ENCODE measurements at places on chromosomes 12 and 14. TPM values are rescaled to one million over a fixed set of nuclear protein-coding genes. Genes with fewer than 3 reads are reported as not detected.

GRCh38 chr14:73142216-73142615 is 5.9 kb downstream of the PSEN1 start:
- no peak for DNase-seq

- no peak for DNase-seq
Measured at GRCh38 chr14:76763096-76764041, 2.1 kb downstream of the VASH1 start.

GRCh38 chr14:101071493-101071906 is 168.0 kb upstream of the RTL1 start:
- peak; percentile 5 for DNase-seq

DNA sequence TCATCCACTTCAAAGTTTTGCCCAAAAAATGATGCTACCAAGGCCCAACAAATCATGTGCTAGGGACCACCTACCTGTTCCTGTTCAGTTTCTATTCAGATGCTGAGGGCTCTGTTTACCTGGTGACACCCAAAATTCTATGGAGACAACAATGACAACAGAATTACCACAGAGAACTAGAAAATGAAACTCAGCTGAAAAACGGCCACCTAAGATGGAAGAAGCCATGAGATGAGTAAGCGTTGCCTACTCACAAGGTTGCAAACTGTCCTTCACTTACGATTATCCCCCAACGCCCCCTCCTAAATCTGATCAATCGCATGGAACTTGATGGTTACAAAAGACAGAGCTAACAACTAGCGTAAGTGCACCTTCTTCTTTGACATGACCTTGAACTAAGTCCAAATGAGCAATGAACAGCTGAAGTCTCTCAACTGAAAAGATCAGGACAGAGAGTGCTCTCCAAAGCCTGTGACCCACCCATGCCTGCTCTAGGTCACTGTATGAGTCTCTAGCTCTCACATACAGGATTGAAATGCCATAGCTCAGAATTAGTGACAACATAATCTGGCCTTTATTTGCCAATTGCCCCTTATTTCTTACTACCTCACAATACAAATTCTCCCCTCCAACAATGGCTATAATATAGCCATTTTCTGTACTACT is at the start of gene RNASE11:
Gene RNASE11 (minus strand): TSS at position 513 of the 666 bp plus-strand sequence.
- DNase-seq = no peak

DNA sequence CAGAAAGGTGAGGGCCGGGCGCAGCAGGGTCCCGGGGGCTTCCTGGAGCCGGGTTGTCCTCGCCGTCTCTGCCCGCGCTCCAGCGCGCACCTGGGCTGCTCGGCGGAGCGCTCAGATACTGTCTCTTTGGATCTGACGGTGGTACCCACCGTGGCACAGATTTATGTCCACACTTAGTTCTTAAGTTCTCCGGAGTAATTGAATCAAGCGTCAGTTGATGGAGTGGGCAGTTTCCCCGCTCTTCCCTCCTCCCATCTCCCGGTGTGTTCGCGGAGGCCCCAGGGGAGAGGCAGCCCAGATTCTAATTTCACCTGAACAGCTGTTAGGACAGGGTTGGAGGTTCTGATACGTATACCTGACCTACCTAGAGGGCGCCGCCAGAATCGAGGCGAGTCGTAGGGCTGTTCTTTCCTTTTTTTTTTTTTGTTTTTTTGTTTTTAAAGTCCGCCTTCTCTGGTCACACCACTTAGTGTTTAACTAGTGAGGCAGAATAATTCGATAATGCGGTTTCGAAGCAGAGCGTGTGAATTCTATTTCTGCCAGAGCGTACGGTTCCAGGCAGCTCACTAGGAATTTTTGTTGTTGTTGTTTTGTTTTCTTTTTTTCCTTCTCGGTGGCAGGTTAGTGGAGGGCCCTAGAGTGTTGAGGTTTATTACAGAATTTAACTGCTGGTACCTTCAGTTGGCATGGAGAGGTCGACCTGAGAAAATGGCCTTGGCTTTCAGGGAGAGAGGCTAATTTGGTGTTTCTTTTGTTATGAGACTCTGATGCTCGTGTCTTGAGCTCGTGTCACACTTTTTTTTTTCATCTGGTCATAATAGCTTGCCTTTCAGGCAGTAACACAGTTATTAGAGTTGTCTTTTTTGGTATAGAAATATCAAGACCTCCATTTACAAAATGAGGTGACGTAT is 22.3 kb upstream of the GNS start:
- peak; percentile 57 for DNase-seq

GRCh38 chr14:69574954-69575295 is 254 bp upstream of the CCDC177 start:
- DNase-seq = no peak

DNA sequence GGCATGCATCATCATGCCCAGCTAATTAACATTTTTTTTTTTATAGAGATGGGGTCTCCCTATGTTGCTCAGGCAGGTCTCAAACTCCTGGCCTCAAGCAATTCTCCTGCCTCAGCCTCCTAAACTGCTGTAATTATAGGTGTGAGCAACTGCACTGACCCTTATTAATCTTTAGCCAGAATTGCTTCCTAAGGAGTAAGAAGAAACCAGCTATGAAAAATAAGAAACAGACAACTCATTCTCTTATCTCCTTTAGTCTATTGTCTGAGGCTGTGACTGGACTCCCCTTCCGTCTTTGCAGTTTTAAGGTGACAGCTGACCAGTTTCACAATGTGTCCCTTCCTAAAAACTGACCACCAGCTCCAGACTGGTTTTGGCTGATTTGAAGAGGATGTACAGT is 52.4 kb downstream of the EMP1 start:
- no peak for DNase-seq

FOXG1 gene
- total RNA-seq = not detected

SRSF5 gene
- total RNA-seq = 85.7 TPM

RDH16 gene
- 0.34 TPM for total RNA-seq

TMCC3 gene
- 6.9 TPM for total RNA-seq

CLEC1A gene
- total RNA-seq = 0.24 TPM

SLC4A8 gene
- 1.0 TPM for total RNA-seq
